CD4-positive, alpha-beta T cell (primary cell): ENCODE measurements at places on chromosomes 5 and 9.

DNA sequence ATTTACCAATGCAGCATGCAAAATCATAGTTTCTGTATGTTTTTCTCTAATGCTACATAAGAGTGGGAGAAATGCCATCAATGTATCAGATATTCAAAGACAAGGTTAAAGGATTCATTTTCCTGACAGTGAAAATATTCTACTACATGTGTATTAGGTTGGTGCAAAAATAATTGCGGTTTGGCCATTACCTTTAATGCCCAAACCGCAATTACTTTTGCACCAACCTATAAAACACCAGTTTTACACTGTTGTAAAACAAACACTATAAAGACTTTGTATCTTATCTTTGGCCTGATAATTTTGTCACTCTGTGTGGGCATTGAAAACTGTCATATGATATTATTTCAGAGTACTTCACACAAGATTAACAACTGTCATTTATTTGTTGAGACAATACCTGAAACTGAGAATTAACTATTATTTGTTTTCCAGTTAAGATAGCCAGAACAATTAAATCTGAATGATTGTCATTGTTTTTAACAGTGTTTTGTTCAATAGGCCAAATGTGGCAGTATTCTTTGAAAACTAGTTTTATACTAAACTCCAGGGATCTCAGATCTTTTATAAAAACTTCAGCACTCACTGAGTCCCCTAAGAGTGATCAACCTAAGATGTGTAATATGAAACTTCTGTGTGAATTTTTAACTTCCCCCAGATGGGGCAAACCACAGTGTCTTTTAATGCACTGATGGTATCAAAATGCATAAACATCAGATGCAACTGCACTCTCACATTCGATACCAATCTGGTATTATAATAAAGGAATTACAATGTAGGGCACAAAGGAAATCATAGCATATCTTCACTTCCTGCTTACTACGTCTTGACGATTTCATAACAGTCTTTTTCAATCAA is 53.8 kb upstream of the FBN2 start:
- no peaks in the 10 kb centered on the region for H3K27me3 ChIP-seq
- H3K27ac ChIP-seq, result no peak overlapping the region
- no peaks in the 10 kb centered on the region for H3K4me1 ChIP-seq
- no peaks in the 10 kb centered on the region for H3K36me3 ChIP-seq
- no peak for DNase-seq
- H3K4me3 ChIP-seq, result no peak overlapping the region

DNA sequence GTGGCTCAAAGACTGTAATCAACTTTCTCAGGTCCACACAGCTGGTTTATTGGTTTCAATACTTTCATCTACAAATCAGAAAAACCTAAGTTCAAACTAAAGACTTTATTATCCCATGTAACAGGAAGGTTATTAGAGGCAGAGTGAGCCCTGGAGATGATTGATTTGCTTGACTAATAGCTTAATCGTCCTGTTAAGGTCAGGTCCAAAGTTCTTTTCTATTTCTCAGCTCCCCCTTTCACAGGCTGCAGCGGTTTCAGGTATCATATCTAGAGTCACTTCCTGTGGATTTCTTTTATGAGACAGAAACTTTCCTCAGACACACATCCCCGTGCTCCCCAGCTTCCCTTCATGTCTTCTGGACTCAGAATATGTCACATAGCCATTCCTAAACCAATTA is 166.4 kb downstream of the PRELID2 start:
- no peaks in the 10 kb centered on the region for H3K4me1 ChIP-seq
- no peaks in the 10 kb centered on the region for H3K27me3 ChIP-seq
- no peaks in the 10 kb centered on the region for H3K36me3 ChIP-seq
- no peak for DNase-seq

- no peak overlapping the region for H3K4me3 ChIP-seq
- no peaks in the 10 kb centered on the region for H3K27me3 ChIP-seq
- peaks cover 18% of the 10 kb centered on the region for H3K4me1 ChIP-seq
- peaks cover 40% of the 10 kb centered on the region for H3K36me3 ChIP-seq
Measured at GRCh38 chr9:124357721-124358361, 57.4 kb downstream of the PSMB7 start.

DNA sequence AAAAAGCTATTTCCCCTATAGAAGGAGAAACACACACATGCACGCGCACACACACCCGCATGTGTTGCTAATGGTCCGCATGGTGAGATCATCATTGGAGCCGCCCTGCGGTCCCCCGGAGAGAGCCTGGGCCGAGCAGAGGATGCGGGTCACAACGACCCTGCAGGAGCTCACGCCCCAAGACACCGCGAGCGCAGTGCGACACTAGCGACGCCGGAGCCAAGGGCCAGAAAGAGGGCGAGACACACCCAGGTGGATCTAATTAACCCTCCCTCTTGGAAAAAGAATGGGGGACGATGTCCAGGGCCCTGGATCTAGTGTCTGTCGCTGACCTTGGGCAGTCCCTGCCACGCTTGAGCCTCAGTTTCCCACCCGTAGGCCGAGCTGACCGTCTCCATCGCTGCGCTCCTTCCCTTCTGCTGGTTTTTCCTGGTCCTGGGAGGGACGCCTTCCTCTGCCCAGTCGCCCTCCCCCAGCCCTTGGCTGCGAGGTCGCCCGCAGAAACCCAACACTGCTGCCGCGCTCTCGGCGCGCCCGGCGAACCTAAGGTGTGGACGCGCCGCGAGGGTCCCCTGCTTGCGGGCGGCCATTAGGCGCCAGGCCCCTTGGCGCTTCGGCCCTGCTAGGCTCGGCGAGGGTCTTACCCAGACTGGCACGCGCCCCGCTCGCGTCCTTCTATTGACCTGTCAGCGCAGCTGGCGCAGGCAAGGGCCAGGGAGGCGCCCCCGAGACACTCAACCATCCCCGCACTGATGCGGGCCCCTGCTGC is 47.5 kb upstream of the RNF20 start:
- H3K27ac ChIP-seq, result no peak overlapping the region
- H3K4me1 ChIP-seq, result no peaks in the 10 kb centered on the region
- no peak overlapping the region for H3K4me3 ChIP-seq

DNA sequence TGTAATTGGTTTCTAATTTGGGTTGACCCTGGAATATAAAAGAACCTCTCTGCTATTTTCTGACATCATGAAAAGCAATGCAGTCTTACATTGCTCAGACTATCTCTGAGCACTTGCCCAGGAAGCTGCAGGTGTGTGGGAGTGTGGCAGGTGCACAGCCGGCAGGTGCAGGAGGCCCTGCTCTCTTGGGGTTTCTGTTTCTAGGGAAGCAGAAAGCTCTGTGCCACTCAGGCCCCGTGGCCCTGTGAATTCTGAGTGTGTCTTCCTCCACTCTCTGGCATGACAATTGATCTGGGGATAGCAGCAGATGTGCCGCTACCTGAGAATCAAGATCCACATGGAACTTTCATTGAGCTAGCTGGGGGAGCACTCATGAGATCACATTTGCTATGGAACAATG is 45.7 kb upstream of the IRX2 start:
- DNase-seq, result no peak
- H3K4me3 ChIP-seq, result no peak overlapping the region
- H3K4me1 ChIP-seq, result no peaks in the 10 kb centered on the region
- no peaks in the 10 kb centered on the region for H3K36me3 ChIP-seq
- H3K27ac ChIP-seq, result no peak overlapping the region

DNA sequence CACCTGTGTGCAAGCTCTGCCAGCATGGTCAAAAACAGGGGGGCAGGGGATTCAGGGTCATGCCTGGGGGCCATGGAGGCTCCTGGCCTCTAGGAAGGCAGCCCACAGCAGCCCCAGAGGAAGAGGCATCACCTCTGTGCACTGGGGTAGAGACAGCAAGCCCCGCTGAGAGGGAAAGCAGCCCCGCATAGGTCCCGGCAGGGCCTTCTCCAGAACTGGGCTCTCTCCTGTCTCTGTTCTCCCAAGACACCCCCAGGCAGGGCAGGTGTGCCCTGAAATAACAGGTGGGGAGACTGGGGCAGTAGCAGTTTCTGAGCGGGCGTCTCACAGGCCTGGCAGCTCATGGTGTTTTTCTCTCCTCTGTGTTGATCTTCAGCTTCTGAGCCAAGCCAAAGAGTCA is 279.1 kb downstream of the HSPA4 start:
- H3K27ac ChIP-seq, result no peak overlapping the region
- no peak for DNase-seq
- no peaks in the 10 kb centered on the region for H3K36me3 ChIP-seq
- H3K4me3 ChIP-seq, result no peak overlapping the region
- no peaks in the 10 kb centered on the region for H3K27me3 ChIP-seq

DNA sequence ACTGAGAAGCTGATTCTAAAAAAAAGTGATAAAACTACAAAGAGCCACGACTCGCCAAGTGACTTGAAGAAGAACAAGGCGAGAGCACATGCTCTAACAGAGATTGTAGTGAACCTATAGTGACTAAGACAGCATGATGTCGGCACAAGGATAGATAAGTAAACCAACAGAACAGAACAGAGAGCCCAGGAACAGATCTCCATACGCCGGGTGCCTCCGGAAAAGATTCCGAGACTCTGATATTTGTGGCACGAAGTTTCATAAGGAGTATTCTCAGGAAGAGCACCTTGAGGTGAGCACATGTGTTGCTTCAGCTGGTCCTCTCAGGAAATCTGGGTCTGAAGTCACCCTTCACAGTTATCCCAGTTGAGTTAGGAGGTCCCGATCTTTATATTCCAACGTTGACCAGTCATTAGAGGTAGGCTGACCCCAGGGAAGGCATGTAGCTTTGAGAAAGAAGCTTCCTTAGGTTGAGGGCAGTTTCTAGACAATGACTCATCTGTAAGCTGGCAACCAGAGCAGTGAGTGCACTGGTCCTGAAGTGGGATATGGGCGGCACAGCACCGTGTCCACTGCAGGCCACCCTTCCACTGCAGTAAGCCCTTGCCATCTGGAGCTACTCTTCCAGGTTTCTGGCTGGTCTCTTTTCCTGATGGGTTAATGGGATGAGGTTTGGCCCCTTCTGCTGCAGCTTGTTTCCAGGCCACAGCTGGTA is 13.6 kb upstream of the CLK4 start:
- no peaks in the 10 kb centered on the region for H3K4me1 ChIP-seq
- peaks cover 4% of the 10 kb centered on the region for H3K27me3 ChIP-seq
- H3K4me3 ChIP-seq, result no peak overlapping the region
- H3K36me3 ChIP-seq, result no peaks in the 10 kb centered on the region
- no peak overlapping the region for H3K27ac ChIP-seq

GRCh38 chr5:161373345-161373707 is 173.2 kb downstream of the GABRB2 start:
- H3K4me1 ChIP-seq, result no peaks in the 10 kb centered on the region
- H3K36me3 ChIP-seq, result no peaks in the 10 kb centered on the region
- H3K27me3 ChIP-seq, result no peaks in the 10 kb centered on the region
- no peak for DNase-seq

GRCh38 chr9:14148501-14149103 is 165.3 kb downstream of the NFIB start:
- DNase-seq, result no peak
- no peak overlapping the region for H3K27ac ChIP-seq
- no peaks in the 10 kb centered on the region for H3K4me1 ChIP-seq
- H3K27me3 ChIP-seq, result no peaks in the 10 kb centered on the region
- H3K4me3 ChIP-seq, result no peak overlapping the region

DNA sequence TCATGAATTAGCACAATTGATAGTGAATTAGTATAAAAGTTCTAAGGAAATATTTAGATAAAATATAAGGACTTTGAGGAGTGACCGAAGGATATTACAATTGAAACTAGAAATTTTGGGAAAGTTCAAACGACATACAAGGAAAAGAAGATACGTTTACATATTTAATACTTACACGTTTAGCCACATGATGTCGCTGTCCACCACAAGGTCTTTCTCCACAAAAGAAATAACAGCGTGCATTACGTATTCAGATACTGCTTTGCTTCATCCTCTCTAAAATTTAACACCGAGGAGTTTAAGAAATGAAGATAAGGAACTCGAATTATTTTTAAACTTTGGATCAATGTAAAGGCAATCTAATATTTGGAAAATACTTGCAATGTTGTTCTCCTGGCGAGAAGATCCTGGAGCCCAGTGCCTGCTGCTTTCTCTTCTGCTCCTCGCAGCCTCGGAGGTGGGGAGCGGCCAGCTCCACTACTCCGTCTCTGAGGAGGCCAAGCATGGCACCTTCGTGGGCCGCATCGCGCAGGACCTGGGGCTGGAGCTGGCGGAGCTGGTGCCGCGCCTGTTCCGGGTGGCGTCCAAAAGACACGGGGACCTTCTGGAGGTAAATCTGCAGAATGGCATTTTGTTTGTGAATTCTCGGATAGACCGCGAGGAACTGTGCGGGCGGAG is at the start of gene PCDHA3:
PCDHA3 (plus strand) TSS at position 242 of the 678 bp plus-strand sequence.
- H3K27me3 ChIP-seq, result peaks cover 11% of the 10 kb centered on the region
- DNase-seq, result no peak
- no peak within 1 kb of the TSS for H3K27ac ChIP-seq
- no peaks in the 10 kb centered on the region for H3K36me3 ChIP-seq
- no peak within 1 kb of the TSS for H3K4me3 ChIP-seq

DNA sequence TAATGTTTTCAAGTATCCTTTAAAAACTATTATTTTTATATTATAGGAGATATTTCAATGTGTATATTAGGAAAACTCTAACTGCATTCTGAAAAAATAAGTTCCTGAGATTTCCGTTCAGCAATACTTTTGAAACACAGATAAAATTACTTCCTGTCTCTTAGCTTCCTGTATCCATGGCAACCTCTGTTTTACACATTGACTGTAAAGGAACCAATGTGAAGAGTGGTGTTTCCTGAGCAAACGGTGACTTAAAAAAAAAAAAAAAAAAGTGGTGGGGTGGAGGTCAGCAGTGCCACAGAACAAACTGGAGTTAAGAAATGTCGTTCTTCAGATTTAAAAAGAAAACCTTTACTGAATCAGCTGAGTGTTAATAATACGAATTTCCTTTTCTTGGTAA is at the start of gene LRRC70:
LRRC70 (plus strand) TSS at position 280 of the 400 bp plus-strand sequence. CDS start 620 bp downstream, outside the sequence.
- peak within 1 kb of the TSS; percentile 35 for H3K27ac ChIP-seq
- H3K27me3 ChIP-seq, result no peaks in the 10 kb centered on the region
- H3K36me3 ChIP-seq, result no peaks in the 10 kb centered on the region
- no peaks in the 10 kb centered on the region for H3K4me1 ChIP-seq

- no peak overlapping the region for H3K4me3 ChIP-seq
- no peak for DNase-seq
- no peaks in the 10 kb centered on the region for H3K27me3 ChIP-seq
- H3K36me3 ChIP-seq, result no peaks in the 10 kb centered on the region
Measured at GRCh38 chr9:119289740-119290433, 79.3 kb downstream of the BRINP1 start.
